CD4-positive, alpha-beta T cell treated with Interleukin-6 at 100 ng/mL for 8 hours (primary cell): ENCODE measurements at places on chromosomes 3 and 15.

- DNase-seq, result no peak
These were observed 96.3 kb upstream of the BCL6 start for GRCh38 chr3:187841560-187841959.

GRCh38 chr3:120604784-120605183 is 8.6 kb downstream of the NDUFB4 start:
- no peak for DNase-seq

- DNase-seq, result no peak
These were observed 47.1 kb upstream of the LSAMP start for GRCh38 chr3:116492379-116492778.

DNA sequence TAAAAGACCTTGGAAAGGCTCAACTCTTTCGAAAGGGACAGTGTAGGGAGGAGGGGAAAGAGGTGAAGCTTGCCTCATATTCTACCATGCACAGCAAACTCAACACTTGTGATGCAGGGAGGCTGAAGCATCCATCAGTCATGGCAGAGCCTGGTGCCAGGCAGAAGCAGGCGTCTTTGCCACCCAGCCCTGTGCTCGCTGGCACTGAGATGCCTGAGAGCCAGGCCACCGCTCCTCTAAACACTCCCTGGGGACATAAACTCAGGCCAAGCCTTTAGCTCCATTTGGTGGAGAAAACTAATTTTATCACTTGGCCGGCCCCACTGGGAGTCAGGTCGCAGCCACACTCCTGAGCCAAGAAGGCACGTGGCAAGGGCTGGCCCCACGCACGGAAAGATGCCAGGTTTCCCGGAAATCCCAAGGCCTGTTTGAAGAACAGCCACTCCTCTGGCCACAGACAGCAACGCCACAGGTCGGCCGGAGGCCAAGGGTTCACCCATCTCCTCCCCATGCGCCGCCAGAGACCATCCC is 30.7 kb downstream of the XXYLT1 start:
- no peak for DNase-seq

- no peak for DNase-seq
These were observed 33.0 kb downstream of the DENND6A start for GRCh38 chr3:57659806-57660439.

DNA sequence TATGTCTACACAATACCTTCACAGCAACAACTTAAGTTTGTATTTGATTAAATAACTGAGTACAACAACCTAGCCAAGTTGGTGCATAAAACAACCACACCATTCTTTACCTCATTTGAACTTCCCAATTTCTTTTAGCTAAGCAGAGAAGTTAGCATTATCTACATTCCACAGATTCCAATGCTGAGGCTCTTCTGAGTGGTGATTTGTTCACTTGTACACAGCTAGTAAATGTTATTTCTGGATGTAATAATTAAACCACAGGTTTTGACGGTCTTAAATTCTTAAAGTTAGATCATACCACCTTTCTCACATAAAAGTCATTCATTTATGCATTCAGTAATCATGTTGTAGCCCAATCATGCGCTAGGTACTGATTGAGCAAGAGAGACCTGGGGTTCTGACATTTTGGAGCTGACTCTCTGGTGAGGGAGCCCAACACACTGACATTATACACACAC is 102.5 kb downstream of the SST start:
- DNase-seq, result no peak

DNA sequence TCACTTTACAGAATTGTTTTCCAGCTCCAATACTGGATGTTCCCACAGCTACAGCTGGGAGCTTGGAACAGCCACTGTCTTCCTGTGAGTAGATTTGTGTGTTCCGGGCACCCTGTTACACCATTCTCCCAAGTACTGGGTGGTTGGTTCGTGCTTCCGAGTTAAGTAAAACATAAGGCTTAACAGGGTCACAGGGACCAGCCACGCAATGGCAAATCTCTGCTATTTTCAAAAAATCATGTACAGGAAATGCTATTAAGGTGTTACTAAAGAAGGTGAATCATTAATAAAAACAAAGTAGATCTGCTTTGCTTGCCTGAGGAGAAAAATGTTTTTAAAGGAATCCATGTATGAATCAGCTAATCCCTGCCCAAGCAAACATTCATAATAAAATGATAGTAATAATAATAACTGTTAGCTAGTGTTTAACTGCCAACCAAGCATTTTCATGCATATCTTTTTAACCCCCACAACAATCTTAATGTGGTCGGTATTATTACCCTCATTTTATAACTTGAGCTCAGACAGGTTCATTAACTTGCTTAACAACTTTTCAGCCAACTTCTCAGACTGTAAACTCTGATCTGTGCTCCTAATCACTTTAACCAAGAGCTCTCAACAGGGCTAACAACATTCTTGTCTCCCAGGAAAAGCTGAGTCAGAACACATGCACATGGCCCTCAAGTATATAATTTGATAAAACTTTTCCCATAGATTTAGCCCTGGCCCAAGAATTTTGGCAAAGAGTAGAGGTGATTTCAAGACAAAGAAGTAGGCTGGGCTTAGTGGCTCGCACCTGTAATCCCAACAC is 2.7 kb upstream of the C2CD4A start:
- no peak for DNase-seq

- no peak for DNase-seq
These were observed 70.4 kb downstream of the HES1 start for GRCh38 chr3:194206320-194206719.

DNA sequence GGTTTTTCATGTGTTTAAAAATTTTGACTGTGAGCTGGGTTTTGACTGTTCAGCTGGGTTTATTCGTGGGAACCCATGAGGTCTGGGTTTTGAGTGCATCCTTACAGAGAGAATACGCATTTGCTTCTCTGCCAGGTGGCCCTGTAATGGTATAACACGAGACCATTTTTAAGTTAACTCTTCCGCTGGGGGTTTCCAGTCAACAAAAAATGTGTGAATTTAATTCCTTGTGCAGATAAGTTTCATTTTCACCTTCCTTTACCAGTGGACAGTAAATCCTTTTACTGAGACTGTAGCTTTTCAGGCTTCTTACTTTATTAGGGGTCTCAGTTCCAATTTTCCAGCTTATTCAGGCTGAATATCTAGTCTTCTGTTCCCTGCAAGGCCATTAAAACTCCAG is 149.6 kb downstream of the OPA1 start:
- no peak for DNase-seq

- no peak for DNase-seq
These were observed 104.2 kb upstream of the PFN2 start for GRCh38 chr3:150074697-150075416.

DNA sequence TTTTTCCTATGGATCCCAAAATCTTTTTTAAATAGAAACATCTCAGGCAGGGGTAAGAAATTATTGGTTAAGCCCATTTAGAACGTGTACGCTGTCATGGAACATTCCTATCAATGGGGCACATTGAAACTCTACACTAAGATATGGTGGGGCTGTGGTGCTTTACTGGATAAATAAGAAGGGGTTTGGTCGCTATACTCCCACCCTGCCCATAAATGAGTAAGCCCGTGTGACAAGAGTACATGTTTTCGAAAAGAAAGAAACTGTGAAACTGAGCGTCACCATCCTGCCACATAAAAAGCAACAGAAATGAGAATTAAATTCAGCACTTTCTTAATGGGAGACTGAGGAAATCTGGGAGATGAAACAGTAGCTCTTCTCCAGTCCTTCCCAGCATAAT is 929.7 kb upstream of the CFAP20DC start:
- no peak for DNase-seq

DNA sequence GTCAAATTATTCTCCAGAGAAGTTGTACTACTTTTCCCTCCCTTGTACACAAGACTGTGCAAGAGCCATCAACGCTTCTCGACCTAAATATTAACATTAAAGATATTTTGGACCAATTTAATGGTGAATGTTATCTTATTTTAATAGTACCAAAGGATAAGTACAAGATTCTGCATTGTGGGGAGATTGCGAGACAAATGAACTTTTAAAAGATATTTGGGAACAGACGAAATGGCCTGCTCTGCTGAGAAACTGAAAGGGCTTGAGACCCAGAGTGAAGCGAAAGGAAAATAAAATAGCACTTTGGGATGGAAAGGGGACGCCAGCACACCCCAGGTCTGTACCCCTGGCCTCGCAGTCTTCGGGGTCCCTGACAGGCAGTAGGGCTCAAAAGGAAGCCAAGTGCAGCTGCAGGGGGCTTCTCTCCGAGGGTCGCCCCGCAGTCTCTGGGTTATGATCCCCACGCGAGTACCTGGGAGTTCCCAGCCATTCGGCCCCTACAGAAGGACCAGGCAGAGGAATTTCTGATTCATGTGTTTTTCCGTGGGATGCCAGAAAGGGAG is 97.6 kb upstream of the VGLL3 start:
- DNase-seq, result no peak

GRCh38 chr3:143480344-143480743 is 360.8 kb downstream of the CHST2 start:
- DNase-seq, result no peak

DNA sequence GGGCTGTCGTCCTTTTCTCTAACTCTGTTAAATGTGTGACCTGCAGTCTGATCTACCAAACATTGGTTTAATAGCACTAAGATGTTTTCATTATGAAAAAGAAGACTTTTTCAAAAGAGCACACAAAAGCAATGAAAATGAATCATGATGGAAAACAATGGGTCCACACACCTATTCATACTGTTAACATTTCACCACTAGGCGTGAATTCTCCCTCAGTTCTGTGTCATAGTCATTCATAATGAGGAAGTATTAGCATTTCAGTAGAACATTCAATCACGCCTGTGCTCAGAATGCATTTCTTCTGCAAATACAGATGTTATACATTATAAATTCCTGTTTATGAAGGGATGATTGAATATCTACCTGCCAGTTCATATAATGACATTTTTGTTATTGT is 35.9 kb downstream of the EIF4E3 start:
- DNase-seq, result no peak

DNA sequence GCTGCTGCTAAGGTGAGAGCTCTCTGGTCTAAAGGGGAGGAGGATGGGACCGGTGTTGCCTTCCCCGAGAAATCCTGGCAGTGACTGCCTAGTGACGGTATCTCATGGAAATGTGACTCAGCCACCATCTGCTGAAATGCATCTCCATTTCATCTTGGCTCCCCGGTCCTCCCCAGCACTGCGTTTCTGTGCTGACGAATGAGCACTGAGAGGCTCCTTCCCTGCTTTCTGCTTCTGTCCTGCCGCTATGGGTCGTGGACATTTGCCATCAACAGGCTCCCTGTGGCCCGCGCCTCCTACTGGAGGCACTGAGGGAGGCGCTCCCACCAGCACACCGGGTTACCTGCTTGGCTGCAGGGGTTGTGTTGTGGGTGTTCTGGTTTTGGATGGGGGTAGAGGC is 13.5 kb upstream of the SEC13 start:
- DNase-seq, result no peak

DNA sequence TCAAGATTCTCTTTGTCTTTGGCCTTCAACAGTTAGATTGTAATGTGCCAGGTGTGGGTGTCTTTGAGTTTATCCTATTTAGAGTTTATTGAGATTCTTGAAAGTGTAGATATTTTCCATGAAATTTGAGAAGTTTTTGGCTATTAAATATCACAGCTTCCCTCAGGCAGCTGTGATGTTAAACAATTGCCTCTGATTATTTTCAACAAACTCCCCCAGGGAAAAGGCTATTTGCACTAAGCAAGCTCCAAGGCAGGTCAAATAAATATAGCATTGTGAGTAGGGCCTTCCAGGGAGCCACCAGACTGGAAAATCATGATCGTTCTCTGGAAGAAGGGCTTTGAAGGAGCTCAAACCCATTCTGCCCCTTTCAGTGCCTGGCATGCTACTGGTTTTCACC is 107.0 kb downstream of the EEFSEC start:
- no peak for DNase-seq

GRCh38 chr15:30901889-30902288 is 1.8 kb upstream of the FAN1 start:
- DNase-seq, result no peak

- DNase-seq, result no peak
These were observed 88.8 kb downstream of the LARS2 start for GRCh38 chr3:45477041-45477725.

- DNase-seq, result no peak
These were observed 27.5 kb upstream of the FAM81A start for GRCh38 chr15:59410391-59410896.

DNA sequence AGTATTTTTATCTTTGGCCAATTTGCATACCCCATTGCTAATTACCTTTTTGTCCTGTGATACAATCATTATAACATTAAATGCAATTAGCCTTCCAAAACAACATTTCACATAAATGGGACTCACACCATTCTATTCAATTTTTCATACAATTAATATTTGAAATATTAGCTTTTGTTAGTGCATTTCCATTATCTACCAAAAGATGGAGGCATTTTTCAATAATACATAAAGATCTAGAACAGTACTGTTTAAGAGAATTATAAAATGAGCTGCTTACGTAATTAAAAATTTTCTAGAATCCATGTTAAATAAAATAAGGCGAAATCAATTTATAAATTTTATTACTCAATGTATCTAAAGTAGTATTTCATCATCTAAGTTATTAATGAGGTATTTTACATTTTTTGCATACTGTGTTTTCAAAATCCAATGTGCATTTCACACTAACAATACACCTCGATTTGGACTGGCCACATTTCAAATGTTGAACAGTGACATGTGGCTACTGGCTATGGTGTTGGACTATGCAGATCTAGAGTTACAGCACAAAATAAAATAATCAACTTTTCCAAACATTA is 74.3 kb downstream of the TJP1 start:
- DNase-seq, result no peak

- no peak for DNase-seq
These were observed 610.9 kb upstream of the ALCAM start for GRCh38 chr3:104755791-104756190.

DNA sequence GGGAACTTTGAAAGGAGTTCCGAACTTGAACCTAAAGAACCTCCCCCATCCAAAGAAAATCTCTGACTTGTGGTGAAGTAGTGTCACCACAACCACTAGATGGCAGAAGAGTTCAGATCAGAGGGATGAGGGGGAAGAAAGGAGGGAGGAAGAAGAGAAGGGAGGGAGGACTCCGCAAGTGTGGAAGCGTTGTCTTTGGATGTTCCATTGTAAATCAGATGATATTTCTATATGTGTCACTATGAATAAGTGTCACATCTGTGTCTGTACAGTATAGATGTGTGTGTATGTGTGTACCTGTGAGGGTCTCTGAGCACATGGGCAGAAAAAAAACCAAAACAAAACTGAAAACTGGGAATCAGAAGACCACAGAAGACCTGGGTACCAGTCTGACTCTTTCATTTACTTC is 16.9 kb downstream of the SLC24A1 start:
- peak; percentile 67 for DNase-seq

GRCh38 chr3:93923006-93923405 is 50.7 kb downstream of the PROS1 start:
- DNase-seq, result no peak

- DNase-seq, result no peak
These were observed 235.9 kb upstream of the CTDSPL start for GRCh38 chr3:37625690-37626360.

DNA sequence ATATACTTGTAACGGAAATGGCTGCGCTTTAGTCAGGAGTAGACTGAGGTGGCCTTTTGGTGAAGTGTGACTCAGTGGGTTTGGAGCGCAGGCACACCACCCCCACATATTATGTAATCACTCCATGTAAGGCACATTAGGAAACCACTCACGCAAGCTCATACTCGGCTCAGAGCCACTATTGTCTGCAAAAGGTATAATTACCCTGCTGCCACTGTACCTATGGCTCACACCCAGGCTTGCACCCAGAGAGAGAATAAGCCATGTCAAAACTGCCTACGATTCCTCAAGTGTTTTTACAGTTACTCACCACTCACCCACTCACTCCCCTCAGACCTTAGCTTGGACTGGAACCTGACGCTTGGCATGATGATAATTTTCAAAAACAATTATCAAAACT is 611.9 kb upstream of the CCDC54 start:
- no peak for DNase-seq
